ENCODE measurements at places on chromosomes 4 and X.

DNA sequence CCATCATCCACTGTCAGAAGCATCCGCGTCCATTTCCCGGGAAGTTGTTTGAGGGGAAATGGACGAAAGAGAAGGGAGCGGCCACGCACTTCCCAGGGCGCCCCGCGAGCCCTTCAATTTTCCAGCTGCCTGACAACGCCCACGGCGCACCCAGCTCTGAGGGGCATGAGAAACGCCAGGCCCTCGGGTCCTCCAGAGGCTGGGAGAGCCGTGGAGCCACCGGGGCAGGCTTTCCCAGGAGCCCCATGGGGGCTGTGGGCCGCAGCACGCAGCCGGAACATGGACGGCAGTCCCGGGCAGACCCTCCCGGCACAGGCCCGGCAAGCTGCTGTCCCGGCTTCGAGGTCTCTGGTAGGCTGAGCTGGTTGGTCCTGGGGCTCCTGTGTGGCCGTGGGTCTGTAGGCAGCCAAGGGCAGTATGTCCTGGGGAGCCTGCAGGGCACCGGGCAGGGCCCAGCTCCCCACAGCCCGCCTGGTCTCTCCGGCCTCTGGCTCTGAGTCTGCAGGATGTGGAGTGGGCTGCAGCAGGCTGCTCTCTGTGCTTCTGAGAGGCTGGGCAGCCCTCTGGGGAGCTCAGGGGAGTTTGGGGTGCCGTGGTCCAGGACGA, 115.2 kb downstream of the FAM53A start:
- DNase-seq: no peak

DNA sequence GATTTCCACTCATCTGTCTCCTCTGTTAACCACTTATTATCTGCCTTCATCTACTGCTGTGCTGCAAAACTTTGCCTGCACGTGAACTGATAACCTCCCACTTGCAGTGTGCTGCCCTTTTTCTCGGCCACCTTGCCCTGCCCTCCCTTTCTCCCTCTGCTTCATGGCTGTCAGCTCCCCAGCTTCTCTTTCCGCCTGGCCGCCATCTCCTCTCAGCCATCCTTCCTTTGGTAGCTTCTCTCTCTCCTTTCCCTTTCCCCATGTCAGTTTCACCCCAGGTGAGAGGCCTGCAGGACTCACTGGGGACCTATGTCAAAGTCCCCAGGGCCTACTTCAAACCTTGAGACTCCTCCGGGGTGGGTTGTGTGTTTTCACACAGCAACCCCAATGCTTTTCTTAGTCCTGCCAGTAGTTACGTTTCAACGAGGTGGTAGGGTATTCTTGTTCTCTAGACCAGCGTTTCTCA, 6.6 kb downstream of the MSL3 start:
- no peak for DNase-seq

GRCh38 chr4:71878376-71878775, 94.5 kb upstream of the GC start:
- no peak for DNase-seq

DNA sequence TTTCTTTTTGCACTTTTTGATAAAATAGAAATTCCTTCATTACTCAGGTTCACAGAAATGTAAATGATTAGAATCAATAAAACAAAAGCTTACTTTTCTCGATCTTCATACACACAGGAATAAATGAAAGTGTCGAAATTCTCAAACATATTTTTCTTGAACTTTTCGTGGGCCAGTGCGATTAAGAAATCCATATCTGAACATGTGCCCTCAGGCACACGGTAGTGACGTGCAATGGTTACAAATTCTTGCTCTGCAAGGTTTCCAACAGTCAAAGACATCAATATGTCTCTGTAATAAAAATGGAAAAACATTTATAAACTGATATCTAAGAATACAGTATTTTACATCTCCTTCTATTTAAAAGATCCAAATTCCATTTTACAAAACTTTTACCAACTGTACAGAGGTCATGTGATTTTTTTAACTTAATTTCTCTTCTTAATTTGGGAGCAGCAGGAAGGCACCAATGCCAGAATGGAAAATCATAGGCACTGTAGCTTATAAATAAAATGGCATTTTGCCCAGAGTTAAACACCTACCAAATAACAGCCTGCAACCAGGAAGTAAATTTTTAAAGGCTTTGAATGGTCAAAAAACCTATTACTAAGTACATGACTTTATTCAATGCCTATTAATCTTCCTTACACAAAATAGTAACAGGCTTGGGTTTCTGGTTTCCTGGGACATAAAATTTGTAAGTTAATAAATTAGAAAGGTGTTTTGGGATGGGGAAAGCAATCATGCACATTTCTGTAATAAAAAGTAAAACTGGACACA, 165.0 kb downstream of the EFHC2 start:
- DNase-seq: no peak

DNA sequence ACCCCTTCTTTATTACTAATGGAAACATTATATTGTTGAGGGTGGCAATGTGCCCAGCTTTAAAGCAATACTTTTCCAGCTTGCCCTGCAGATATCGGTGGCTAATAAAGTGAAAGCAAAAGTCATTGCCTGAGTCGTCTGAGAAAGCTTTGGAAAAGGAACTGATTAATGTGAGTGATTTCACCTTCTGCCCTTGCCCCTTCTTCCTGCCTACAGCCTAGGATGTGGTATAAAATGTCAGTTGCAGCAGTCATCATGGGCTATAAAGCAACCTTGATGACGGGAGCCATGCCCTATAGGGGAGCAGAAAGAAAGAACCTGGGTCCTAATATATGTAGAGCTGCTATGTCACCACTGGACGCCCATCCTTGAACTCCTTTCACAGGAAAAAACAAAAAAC, 132.4 kb upstream of the USP9X start:
- DNase-seq: no peak

GRCh38 chr4:153318696-153319320, 25.7 kb upstream of the MND1 start:
- no peak for DNase-seq

DNA sequence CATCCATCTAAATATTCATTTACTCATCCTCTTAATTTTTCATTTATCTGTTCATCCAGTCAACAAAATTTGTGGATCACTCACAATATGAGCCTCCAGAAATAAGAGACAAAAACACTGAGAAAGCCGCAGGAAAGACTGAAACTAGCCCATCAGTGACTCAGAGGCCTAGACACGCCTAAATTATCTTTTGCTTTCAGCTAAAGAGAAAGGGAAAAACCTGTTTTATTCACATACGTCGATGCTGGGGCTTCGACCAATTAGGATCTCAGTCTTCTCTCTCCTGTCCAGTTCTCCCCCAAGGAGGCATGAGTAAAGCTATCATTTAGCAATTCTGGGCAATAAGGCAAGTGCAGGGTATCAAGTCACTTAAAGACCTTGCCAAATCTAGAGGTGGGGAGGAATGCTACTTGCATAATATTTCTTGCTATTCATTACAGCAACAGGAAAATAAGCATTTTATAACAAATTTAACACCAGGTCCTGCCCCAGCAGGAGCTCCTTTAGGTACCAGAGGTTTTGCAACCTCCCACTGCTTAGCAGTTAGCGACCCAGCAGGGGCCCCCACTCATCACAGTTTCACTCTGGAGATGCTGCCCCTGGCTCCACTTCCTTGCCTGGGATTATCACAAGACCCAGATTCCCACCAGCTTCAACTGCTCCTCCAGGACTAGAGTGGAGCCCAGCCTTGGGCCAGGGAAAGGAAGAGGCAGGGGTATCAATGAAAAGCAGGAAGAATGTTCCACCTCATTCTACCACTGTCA, 30.1 kb upstream of the TMEM154 start:
- no peak for DNase-seq

- DNase-seq: no peak
These were observed 1.7 kb downstream of the KCNIP4 start for GRCh38 chr4:21946858-21947257.

DNA sequence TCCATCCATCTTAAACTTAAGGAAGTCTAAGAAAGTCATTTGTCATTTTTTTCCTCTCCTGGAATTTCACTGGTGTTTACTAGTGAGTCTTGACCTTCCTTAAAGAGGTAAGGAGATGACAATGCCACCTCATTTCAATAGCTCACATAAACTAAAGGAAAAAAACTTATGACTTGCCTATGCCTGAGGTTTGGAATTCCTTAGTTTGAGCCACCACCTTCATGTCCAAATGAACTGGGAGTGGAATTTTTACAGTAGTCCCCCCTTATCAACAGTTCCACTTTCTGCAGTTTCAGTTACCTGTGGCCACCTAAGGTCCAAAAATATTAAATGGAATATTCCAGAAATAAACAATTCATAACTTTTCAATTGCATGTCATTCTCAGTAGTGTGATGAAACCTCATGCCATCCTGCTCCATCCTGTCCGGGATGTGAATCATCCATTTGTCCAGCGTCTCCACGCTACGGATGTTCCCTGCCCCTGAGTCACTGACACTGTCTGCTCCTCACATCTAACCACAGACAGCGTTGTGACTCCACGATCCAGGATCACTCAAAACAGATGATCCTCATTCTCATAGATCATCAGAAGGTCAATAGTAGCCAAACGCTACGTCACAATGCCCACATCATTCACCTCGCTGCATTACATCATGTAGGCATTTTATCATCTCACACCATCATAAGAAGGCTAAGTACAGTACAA, 177.4 kb downstream of the SH3KBP1 start:
- no peak for DNase-seq

GRCh38 chr4:170248576-170248975, 158.8 kb upstream of the AADAT start:
- no peak for DNase-seq

DNA sequence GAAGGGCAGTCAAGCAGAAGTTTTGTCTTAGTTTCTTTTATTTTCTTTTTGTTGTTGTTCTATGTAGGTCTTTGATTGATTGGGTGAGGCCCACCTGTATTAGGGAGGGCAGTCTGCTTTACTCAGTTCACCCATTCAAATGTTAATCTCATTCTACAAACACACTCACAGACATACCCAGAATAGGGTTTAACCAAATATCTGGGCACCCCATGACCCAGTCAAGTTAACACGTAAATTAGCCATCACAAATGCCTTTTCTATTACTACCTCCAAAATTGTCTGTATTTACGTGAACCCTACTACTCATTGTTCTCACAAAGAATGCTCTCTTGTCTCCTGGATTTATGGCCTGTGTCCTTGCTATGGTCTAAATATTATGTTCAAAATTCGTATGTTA, 339.7 kb downstream of the ANK2 start:
- no peak for DNase-seq

DNA sequence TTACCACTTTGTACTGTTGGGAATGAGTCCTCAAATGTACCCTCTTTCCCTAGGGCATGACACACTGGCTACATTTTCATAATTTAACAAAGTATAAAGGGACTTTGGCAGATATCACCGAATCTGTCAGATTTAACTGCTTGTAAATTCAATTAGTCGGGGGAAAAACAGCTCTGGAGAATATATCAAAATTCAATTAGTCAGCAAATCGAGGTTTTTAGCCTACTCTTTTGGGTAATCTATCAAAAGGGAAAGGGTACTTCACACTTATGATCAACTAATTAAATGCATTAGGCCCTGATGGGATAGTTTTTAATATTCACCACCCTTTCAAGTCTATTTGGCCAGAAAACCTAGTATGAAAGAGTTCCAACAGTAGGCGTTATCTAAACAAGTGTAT, 141.0 kb downstream of the IL1RAPL2 start:
- no peak for DNase-seq

GRCh38 chr4:189202869-189203271, 737.8 kb upstream of the FRG1 start:
- no peak for DNase-seq

DNA sequence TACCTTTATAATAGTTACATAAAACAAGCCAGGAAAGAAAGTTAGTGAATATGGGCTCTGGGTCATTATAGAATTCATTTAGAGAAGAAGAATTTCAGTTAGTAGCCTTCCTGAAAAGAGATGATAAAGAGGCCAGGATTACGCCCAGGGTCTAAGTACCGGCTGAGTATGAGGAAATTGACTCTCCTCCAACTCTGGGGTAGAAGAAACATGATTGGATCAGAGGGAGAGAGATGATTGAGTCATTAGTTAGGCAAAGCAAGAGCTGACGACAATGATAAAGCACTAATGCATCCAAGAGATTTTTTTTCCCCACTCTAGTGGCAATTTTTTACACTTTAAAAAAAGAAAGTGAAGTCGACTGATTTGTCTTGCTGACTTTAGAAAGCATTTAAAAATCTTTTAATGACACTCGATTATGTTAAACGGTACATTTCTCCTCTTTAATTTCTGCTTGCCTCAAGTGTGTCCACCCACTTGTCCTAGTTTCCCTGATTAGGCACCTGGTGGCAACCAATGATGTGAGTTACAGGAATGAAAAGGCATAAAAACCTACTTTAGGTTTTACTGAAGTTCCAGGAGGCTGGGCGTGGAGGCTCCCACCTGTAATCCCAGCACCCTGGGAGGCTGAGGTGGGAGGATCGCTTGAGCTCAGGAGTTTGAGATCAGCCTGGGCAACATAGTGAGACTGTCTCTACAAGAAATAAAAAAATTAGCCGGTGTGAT, 37.3 kb upstream of the IGFBP7 start:
- no peak for DNase-seq

GRCh38 chr4:158250321-158250720, 40.0 kb downstream of the TMEM144 start:
- DNase-seq: no peak

GRCh38 chrX:150308041-150308440, 55.1 kb upstream of the MAMLD1 start:
- no peak for DNase-seq

GRCh38 chrX:63747331-63747730, 37.7 kb downstream of the ARHGEF9 start:
- no peak for DNase-seq

GRCh38 chr4:135120195-135120594, 918.6 kb upstream of the PABPC4L start:
- DNase-seq: no peak

- DNase-seq: no peak
These were observed 25.4 kb downstream of the TMSB4X start for GRCh38 chrX:13000301-13000811.

DNA sequence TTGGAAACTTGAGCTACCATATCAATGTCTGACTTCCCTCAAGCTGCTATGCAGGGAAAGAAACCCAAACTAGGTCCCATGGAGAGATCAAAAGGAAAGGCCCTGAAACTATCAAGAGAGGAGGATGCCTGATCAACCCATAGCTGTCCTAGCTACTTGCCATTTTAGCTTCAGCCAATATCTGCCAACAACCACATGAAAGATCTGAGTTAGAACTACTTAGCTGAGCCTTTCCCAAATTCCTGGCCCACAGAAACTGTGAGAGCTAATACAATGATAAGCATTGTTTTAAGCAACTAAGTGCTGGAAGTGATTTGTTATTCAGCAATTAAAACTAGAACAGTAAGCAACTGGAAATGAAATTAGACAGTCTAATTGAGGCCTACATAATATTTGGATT, 6.3 kb upstream of the ARHGEF38 start:
- DNase-seq: no peak

- peak; percentile 65 for DNase-seq
These were observed 3.9 kb downstream of the MAML3 start for GRCh38 chr4:140149846-140150635.

DNA sequence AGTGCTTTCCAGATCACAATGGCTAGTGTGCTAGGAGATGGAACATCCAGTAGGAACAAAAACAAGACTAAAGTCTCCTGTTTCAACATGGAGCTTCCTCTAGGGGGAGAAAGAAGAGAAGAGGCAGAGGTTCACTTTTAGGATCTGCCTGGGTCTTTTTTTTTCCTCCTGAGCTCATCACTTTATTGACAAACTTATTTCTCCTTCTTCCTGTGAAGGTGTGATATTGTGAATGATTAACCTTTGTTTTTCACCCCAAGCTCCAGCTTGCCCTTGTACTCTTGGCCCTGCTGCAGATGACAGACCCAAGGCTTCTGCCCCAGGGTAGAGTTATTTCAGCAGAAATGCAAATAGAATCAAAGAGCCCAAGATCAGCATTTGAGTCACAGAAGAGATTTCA, 13.5 kb downstream of the PAGE4 start:
- DNase-seq: no peak
